ENCODE measurements at places on chromosomes 1 and 21.

- DNase-seq = no peak
These were observed 42.4 kb upstream of the C1orf198 start for GRCh38 chr1:230910755-230911117.

- DNase-seq = peak; percentile 41
These were observed 21.8 kb downstream of the ENAH start for GRCh38 chr1:225631021-225631663.

GRCh38 chr1:97814121-97814520 is 106.7 kb downstream of the DPYD start:
- peak; percentile 66 for DNase-seq

GRCh38 chr1:221032637-221033280 is 153.5 kb downstream of the HLX start:
- DNase-seq = peak; percentile 42

GRCh38 chr1:9691108-9691445 is 39.5 kb downstream of the PIK3CD start:
- DNase-seq = peak; percentile 91

GRCh38 chr1:7579831-7580804 is 191.0 kb upstream of the VAMP3 start:
- DNase-seq = no peak

DNA sequence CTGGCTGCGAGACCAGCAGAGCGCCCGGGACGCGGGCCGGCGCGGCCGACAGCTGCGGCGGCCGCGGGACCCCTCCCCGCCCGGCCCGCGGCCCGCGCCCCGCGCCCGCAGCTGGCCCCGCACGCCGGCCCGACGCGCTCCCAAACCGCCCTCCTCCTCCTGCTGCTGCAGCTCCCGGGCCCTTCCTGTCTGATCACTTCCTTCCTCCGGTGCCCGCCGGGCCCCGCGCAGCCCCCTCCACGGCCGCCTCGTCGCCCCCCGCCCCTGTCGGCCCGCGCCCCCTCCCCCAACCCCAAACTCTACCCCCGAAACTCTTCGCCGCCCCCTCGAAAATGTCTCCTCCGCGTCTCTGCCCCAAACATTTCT is 594 bp downstream of the LUZP1 start:
- DNase-seq = no peak

DNA sequence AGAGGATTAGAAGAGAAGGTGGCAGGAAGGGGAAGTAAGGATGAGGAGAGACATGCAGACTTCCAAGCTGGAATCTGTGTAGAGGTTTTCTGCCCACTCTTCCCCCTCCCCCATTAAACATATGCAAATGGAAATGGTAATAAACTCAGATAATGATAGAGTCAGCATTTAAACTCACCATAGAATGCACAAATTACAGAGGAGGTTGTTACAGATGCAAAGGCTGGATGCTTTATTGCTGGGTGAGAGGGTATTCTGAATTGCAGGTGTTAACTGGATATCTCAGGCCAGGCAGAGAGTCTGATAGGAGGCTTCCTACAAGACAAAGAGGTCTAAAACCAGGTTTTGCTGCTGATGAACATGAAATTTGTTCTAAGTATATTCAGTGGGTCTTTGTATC is 372.5 kb downstream of the SEC16B start:
- no peak for DNase-seq

DNA sequence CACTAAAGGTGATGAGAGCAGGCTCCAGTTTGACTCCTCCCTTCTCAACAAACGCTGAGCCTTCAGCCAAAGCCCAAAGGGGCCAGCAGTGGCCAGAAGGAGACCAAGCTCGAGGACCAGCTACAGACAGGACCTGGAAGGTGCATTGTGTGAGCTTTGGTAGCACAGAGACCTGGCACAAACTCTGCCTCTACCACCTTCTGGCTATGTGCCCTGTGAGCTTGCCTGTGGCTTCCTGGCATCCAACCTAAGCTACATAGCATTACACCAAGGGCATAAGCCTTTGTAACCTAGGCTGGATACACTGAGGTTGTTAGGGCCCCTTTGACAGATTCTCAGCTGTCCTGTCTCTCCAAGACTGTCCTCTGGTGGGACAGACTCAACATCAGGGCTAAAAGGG is 6.6 kb upstream of the VWA5B1 start:
- DNase-seq = no peak

GRCh38 chr1:89649783-89650182 is 16.9 kb downstream of the LRRC8C start:
- DNase-seq = no peak

- DNase-seq = no peak
These were observed 673 bp upstream of the DHCR24 start for GRCh38 chr1:54887665-54888071.

DNA sequence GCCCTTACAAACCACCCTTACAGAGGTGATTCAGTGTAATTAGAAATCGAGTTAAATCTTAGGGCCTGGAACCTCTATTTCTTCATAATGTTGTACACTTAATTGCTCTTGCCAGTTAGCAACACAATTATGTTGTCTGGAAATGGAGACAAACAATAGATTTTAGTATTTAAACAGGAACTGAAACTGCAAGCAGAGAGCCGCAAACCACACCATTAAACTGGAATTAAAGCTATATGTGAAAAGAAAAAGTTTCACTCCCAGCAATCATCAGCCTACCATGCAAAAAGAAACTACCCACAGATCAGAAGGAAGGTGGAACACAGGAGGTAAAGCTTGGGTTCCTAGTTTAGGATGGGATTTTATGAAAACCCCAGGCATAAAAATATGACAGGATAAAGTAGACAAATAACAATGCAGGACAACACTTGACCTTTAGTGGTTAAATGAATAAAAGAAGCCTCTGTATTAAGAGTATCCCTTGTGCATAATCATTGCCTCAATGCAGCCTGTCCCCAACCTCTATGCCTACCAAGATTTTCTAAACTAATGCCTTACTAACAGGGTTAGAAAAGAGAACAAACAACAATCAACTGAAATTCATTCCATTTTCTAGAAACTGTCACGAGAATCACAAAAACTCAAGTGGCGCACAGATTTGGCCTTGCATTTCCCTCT is 304.3 kb upstream of the ESRRG start:
- no peak for DNase-seq

DNA sequence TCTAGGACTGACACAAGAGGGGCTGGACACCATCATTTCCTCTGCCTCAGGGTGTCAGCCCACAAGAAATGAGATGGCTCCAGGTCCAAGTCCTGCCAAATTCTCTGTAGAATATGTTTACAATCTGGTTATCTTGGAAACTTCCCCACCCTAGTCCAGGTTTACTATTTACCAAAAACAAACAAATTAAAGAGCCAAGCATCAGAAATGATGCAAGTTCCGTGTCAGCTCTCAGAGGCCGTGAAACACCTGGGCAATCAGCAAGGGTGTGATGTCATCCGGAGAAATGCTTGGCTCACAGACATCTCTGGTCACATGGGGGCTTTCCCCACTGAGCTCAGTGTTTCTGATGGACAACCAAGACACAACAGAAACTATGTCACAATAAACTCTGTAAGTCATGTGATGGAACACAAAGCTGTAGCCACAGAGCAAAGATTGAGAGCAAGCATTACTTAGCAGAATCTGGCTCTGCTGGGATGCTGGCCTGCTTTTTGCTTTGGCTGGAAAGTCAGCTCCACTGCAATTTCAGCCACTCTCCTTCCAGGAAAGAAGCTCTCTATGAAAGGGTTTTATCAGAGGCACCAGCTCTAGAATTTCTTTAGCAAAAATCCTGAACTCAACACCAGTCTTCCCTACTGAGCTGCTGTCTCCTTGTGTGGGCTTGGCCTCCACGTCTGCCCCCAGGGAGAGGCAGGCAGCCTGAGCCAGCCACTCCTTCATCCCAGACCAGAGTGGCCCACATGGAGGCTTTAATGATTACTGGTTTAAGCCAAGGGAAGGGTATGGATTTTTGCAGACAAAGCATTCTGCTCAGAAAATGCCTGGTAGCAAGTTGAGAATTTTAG is 55.9 kb downstream of the NENF start:
- peak; percentile 81 for DNase-seq

- DNase-seq = no peak
These were observed 15.5 kb downstream of the CSMD2 start for GRCh38 chr1:34149501-34149900.

- DNase-seq = no peak
These were observed 88.9 kb downstream of the DMRTB1 start for GRCh38 chr1:53548031-53548491.

- no peak for DNase-seq
These were observed 22.4 kb downstream of the ASH1L start for GRCh38 chr1:155540000-155540874.

DNA sequence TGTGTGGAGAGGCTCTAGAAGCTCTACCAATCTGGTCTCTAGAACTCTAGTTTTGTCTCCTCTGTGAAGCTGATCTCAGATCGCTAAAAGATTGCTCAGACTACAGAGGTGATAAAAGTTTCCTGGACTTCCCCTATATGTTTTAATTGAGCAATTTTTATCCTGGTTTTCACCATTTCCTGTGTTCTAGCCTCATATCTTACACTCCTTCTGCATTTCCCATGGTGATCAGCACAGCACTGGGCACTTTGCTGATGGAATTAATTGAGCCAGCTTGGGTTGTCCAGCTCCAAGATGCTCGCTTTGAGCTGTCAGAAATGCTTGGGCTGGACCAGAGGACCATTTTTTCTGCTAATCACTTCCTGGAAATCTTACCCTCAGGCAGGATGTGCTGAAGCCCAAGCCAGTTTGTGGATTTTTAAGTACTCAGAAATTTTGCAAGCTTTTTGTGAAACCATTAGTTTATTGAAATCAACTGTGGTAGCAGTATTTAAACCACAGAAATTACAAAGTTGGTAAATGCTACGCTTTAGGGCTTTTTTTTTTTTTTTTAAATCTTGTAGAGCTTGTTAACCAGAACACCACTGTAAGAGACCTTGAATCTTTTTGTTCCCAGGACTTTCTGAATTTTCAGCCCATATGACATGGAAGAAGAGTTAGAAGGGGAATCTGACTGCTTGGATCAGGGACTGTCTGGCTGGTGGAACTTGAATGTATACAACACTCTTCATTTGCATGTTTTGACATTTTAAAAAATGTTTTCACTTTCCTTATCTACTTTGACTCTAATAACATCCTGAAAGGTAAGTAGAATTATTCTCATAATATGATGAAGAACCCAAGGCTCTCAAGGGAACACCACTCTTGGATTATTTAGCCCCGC is 28.4 kb downstream of the CD48 start:
- DNase-seq = peak; percentile 41

- DNase-seq = no peak
These were observed 35.8 kb upstream of the PODN start for GRCh38 chr1:53026254-53026653.

- DNase-seq = no peak
These were observed 70.8 kb downstream of the RWDD3 start for GRCh38 chr1:95304803-95305202.

- no peak for DNase-seq
These were observed 25.4 kb downstream of the IVNS1ABP start for GRCh38 chr1:185291652-185292051.

DNA sequence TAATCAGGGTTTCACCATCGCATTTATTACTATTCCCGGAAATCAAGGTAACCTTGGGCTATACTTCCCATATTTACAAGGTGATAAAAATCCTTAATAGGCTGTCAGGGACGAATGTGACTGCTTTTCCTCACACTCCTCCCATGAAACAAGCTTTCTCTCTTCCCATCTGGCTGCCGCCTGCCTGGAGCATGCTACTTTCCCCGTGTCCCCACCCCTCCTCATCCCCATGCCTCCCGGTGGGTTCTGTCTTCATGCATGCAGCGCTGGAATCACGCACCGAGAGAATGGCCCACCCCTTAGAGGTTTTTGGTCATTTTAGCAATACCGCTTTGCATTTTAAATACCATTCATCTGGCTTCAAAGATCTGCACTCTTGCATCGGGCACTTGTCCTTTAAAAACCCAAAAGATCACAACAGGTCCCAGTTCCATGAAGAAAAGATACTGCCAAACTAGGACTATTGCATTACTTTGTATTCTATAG is 339.1 kb downstream of the NTNG1 start:
- DNase-seq = no peak

GRCh38 chr1:55217226-55217986 is 2.2 kb upstream of the USP24 start:
- DNase-seq = peak; percentile 69

DNA sequence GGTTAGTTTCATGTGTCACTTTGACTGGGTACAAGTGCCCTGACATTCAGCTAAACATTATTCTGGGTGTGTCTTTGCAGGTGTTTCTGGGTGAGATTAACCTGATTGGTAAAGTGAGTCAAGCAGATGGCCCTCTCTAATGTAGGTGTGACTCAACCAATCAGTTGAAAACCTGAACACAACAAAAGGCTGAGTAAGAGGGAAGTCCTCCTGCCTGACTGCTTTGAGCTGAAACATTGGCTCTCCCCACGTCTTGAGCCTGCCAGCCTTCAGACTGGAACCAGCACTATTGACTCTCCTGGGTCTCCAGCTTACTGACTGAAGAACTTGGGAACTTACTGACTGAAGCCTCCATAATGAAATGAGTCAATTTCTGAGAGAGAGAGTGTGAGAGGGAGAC is 70.0 kb upstream of the C21orf91 start:
- DNase-seq = no peak

DNA sequence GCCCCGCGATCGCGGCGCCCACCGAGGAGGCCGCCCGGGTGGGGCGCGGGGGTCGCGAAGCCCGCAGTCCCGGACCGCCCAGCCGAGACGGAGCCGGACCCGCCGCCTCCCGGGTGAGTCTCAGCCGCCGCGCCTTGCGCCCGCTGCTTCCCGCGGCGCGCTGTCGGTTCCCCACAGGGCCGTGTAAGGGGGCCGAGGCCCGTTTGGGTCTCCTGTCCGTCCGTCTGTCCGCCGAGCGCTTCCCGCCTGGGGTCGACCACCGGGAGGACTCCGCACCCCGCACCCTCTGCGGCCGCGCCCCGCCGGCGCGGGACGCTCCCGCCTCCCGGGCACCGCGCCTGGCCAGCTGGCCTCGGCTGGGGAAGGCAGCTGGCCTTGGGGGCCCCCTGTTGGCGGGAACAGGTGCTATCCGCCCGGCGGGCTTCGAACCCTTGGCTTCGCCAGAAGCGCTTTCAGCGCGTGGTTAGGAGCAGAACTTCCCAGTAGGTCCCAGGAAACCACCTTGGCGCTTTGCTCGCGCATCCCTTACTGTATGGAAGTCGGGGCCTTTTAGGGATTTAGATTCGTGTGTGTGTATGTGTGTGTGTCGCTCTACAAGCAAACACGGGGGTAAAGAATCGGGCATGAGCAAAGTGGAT is 414 bp downstream of the TMEM51 start:
- DNase-seq = peak; percentile 64

GRCh38 chr21:21664871-21665270 is 666.7 kb downstream of the NCAM2 start:
- DNase-seq = no peak

DNA sequence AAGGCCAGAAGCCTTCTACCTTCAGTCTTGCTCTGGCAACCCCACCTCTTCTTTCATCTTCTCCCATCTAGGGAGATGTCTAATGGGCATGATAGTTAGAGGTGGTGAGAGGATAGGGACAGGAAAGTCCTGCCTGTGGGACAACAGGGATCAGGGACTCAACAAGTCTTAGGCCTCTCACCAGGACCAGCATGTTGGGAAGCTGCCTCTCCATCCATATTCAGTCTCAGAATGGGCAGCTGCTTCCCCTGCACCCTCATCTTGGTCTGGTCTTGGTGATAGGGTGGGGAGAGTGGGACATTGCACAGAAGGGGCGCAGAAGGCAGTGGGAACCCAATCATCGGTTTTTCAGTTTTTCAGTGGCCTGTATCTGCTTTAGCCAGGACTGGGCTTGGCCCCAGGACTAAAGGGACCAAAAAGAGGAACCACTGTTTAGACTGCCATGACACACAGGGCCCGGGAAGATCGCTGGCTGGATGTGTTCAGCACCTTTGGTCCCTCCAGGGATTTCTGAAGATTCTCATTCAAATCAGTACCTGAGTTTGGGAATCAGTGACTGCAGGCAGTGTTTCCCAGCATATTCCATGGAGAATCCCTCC is 12.7 kb downstream of the RHEX start:
- no peak for DNase-seq

Data from M059J (cell line).